ENCODE measurements at places on chromosomes 5 and 9.

GRCh38 chr9:106066940-106067524 lies 372.7 kb downstream of the TMEM38B start:
- DNase-seq, result no peak

GRCh38 chr5:31375999-31376720 lies 155.7 kb downstream of the DROSHA start:
- no peak for DNase-seq

GRCh38 chr5:5886812-5887486 lies 464.5 kb downstream of the ICE1 start:
- DNase-seq, result no peak

DNA sequence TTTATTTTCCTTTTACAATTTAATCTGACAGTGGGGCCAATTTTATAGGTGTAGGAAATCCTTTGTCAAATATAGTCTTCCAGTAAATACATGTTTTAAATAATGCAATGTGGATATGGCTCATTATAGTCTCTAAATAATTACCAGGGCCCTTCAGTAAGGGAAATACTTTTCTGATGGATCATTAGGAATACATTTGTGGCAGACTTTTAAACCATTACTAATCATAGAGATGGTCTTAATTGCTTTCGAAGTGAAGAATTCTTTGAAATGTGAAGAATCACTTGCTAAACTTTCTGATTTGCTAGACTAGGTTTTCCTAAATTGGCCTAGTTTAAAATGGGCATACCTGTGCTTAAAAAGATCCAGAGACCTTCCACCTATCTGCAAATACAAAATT lies 105.6 kb upstream of the ELL2 start:
- no peak for DNase-seq

DNA sequence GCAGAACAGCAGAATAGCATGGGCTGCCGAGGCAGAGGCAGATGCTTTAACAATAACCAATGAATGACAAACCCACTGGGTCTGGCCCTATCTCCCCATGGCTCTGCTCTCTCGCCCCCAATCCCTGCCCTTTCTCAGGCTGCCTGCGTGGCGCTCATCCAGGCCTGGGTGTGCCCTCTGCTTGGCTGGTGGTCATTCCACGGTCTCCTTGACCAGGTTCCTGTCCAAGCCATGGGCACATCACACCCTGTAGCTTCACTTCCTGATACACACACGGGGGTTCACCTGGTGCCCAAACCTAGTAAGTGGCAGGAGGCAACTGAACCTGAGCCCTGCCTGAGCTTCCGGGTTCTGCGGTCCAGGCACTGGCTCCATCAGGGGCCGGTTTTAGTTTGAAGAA lies 87.6 kb downstream of the DAP start:
- DNase-seq, result no peak

Data from amniotic stem cell (primary cell).